Hepatocyte (in vitro differentiated cells): ENCODE measurements at places on chromosomes 3 and 15. TPM values are rescaled to one million over a fixed set of nuclear protein-coding genes. Genes with fewer than 3 reads are reported as not detected.

DNA sequence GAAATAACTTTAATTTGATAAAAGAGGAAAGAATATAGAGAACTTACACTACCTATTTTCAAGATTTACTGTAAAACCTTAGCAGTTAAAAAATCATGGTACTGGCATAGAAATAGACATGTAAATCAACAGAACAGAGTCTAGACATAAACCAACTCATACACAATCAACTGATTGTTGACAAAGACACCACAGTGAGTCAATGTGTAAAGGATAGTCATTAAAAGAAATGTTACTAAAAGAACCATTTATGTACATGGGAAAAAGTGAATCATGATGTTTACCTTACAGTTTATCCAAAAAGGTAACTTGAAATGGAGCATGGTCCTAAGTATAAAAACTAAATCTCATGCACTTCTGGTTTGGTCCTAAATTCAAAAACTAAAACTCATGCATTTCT lies 847.4 kb downstream of the IGSF11 start:
- no peaks in the 10 kb centered on the region for H3K36me3 ChIP-seq
- no peaks in the 10 kb centered on the region for H3K4me1 ChIP-seq
- no peaks in the 10 kb centered on the region for H3K27me3 ChIP-seq
- DNase-seq, result no peak

- no peak overlapping the region for H3K4me3 ChIP-seq
- H3K36me3 ChIP-seq, result no peaks in the 10 kb centered on the region
- no peak overlapping the region for H3K27ac ChIP-seq
Observed at GRCh38 chr15:74621936-74622335, 6.3 kb downstream of the CLK3 start.

DNA sequence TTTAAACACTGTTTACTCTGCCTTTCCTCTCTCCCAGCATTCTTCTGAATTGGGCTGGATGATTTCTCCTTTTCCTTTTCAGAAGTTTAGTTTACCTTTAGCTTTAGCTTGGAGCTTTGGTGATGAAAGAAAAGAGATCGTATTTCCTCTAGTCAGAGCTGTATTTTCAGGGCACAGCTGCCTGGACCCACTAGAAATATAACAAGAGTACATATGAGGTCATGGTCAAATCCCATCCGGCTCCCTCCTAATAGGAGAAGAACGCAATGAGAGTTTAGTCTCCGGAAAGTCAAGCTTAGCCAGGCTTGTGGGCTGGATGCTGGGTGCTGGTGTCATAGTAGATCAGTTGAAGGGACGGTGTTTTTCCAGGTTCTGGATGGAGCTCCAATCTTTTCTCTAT lies 177.1 kb upstream of the PFN2 start:
- H3K4me3 ChIP-seq, result no peak overlapping the region
- no peaks in the 10 kb centered on the region for H3K36me3 ChIP-seq
- no peaks in the 10 kb centered on the region for H3K27me3 ChIP-seq
- H3K4me1 ChIP-seq, result peaks cover 6% of the 10 kb centered on the region
- peak; percentile 16 for DNase-seq

DNA sequence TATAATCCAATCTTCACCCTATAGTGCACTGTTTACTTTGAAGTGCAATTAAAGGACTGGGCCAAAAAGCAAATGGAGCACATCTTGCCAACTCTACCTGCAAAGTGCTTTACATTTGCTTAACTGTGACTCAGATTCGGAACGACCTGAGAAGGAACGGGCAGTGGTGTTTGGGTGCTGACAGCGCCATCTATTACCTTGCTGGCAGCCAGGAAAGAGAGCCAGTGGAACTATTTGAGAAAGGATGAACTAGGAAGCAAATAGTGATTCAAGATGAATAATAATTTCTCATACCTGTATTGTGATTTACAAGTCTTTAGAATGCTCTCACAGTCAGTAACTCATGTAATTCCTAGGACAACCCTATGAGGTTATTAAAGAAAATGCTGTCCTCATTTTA lies 312.9 kb downstream of the PDCD6IP start:
- no peaks in the 10 kb centered on the region for H3K4me1 ChIP-seq
- no peaks in the 10 kb centered on the region for H3K27me3 ChIP-seq
- H3K27ac ChIP-seq, result no peak overlapping the region
- DNase-seq, result no peak
- no peak overlapping the region for H3K4me3 ChIP-seq

KLHDC8B gene
- total RNA-seq, result 54.6 and 72.0 TPM in 2 replicates

PLCB2 gene
- total RNA-seq, result 1.0 and 1.7 TPM in 2 replicates

DNA sequence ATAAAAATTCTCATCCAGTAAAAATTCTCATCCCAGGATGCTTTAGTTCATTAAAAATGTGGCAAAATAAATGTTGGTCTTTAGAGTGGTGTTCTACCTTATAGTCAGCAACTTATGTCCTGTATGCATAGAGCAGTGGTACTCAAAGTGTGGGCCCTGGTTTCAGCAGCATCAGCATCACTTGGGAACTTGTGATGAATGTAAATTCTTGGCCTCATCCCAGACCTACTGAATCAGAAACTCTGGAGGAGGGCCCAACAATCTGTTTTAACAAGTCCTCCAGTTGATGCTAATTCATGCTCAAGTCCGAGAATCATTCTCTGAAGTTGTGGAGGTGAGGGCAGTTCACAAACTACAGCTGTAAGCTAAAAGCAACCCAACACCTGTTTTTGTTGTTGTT lies 307.3 kb upstream of the SATB1 start:
- no peaks in the 10 kb centered on the region for H3K27me3 ChIP-seq
- no peaks in the 10 kb centered on the region for H3K4me1 ChIP-seq
